ENCODE measurements at places on chromosomes 1 and 21.

- no peak for DNase-seq
Observed at GRCh38 chr1:200866521-200866920, 6.3 kb upstream of the GPR25 start.

GRCh38 chr1:230851291-230851691 is 17.0 kb downstream of the C1orf198 start:
- no peak for DNase-seq

DNA sequence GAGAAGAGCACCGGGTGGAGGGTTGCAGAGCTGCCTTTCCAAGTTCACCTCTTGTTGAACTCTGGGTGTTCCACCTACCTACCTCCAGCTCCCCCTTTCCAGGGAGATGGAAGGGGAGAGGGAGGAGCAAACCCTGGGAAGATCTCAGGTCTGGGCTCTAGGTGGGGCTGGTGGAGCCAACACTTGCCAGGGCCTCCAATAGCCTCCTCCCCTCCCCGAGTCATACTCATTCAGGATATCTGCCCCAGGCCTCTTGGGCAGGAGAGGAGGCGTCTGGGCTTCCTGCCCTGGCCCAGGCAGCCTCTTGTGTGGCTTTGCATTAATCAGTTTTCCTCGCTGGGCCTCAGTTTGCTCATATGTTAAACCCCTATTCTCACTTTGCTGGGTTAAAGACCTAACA is 13.4 kb downstream of the RAP1GAP start:
- DNase-seq, result no peak

DNA sequence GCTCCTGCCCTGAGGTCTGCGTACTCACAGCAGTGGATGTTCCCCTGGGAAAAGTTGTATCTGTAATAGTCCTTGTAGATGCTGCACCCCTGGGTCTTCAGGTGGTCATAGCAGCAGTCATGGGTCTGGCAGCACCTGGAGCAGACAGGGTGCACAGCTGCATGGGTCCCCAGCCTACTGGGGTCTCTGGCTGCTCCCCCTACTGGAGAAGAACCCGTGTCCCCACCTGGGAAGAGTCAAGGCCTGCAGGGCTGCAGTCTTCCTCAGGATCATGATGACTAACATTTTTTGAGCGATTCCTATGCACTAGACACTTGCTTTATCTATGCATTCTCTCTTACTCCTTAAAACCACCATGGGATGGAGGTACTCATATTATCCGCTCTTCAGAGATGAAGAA is 3.9 kb downstream of the PLA2G2D start:
- no peak for DNase-seq

GRCh38 chr1:78334952-78335351 is 155.8 kb upstream of the PTGFR start:
- DNase-seq, result no peak

GRCh38 chr1:77383236-77383635 is 101.4 kb downstream of the AK5 start:
- DNase-seq, result no peak

GRCh38 chr1:9235096-9235459 is 504 bp downstream of the H6PD start:
- DNase-seq, result peak; percentile 50

GRCh38 chr1:243525085-243525487 is 269.2 kb downstream of the SDCCAG8 start:
- DNase-seq, result no peak

Data from pancreas (tissue), 10 donors.